ENCODE measurements at places on chromosomes 2 and 18. TPM values are rescaled to one million over a fixed set of nuclear protein-coding genes. Genes with fewer than 3 reads are reported as not detected.

Gene SNED1
- polyA plus RNA-seq = 2.5 TPM

Gene CYS1
- 1.3 TPM for polyA plus RNA-seq

Gene GYPC
- 80.7 TPM for polyA plus RNA-seq

Gene KCNJ13
- polyA plus RNA-seq = 0.38 TPM

Gene NGEF
- not detected for polyA plus RNA-seq
